Activated naive CD4-positive, alpha-beta T cell treated with anti-CD3 and anti-CD28 coated beads for 36 hours (primary cell): ENCODE measurements at places on chromosomes 7 and 10. TPM values are rescaled to one million over a fixed set of nuclear protein-coding genes. Genes with fewer than 3 reads are reported as not detected.

GRCh38 chr10:88071879-88072278 lies 208.5 kb downstream of the PTEN start:
- DNase-seq, result no peak

DNA sequence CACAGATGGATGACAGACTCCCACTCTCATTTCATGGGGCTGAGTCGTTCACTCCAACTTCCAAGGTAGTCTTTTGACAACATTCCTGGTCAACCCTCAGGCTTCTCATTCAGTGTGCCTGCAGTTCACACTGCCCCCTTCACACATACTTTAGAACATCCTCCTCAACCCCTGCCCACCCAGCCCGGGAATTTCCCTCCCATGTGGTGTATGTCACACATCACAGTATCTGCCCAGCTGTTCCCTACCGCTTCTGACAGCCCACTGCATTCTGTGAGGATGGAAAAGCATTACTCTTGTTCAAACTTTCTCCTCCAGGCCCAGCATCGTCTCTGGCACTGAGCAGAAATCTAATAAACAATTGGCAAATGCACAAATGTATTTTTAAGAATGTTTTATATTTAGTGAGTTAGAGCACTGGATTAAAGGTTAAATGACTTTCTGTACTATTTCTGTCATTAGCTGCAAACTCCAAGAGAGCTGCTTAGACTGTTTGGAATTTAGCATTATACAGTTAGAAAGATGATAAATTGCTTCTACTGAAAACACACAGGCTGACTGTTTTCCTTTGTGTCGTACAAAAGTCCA lies 110.4 kb downstream of the SFMBT2 start:
- DNase-seq, result no peak

GRCh38 chr7:128025380-128025779 lies 5.9 kb downstream of the LRRC4 start:
- DNase-seq, result no peak

GRCh38 chr10:66748217-66748616 lies 177.6 kb upstream of the LRRTM3 start:
- DNase-seq, result no peak

GRCh38 chr10:86614853-86615252 lies 39.5 kb upstream of the OPN4 start:
- DNase-seq, result no peak

Gene TRRAP
- total RNA-seq, result 37.4 TPM

DNA sequence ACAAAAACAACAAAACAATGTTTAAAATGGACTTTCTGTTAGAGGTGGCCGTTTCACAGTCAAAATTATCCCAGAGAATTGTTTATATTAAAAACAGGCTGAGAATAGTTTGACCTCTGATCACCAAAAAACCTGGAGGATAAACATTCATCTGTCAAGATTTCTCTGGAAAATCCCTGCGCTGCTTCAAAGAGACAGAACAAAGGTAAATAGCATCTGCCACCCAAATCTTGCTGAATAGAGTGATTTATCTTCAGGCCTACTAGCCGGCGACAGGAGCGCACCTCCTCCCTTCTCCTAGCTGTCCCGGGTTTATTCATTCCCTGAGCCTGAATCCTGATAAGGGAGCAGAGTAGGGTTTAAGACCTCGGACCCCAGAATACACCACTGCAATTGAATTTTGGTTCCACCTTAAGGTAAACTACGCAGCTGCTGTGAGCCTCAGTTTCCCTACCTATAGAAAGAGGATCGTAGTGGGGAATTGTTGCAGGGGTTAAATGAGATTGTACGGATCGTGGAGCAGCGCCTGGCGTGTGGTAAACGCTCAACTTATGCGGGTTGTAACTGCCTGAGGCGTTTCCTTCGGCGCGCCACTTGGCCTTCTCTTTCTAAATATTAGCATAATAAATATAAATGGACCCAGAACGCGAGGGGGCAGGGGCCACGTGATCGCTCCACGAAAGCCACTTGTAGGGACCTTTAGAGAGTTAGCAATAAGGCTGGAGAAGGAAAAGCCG lies 498 bp upstream of the ST7 start:
- DNase-seq, result no peak

DNA sequence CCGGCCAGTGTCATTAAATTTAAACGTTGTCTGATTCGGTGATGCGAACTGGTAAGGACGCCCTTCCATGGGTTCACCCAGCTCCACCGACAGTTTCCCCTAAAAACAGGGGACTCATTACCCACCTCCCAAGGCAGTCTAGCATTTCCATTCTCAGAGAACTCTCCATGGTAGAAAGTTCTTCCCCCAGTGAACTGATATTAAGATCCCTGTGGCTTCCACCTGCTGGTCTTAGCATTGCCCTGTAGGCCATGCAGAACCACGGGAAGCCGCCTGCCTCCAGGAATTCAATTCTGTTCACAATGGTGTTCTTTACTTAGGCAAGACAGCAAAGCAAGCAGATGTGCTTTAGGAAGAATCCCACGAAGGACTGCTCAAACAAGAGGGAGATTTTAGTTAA lies 128.9 kb upstream of the NANOS1 start:
- no peak for DNase-seq

- DNase-seq, result no peak
Observed at GRCh38 chr7:116339564-116339963, 129.2 kb downstream of the TES start.

Gene INHBA
- not detected for total RNA-seq

GRCh38 chr10:12503311-12503710 lies 154.0 kb downstream of the CAMK1D start:
- no peak for DNase-seq

DNA sequence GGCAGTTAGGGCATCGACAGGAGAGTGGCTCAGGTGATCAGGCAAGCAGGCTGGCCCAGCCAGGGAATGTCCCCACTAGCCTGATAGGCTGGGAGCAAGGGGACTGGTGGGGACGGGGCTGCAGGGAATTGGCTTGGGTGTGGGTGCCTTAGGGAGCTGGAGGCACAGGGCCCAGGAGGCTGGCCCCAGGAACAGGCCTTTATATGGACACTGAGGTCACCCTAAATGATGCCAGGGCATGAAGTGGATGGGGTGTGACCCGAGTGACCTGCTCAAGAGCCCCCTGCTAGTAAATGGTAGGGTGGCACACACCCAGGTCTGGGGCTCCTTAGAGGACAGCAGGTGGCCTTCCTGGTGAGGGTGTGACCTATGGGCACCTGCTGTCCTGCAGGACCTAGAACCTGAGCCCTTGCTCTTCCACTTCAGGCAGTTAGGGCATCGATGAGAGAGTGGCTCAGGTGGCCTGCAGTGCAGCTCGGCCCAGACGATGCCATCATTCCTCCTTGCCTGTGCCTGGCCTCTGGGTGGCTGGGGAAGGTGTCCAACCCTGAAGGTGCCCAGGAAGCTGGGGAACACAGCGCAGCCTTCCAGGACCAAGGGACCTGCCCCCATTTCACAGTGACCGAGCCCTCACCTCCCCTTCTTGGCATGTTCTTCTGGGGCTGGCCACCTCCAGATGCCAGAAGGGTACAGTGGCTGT lies 51.7 kb upstream of the LEP start:
- no peak for DNase-seq
